ENCODE measurements at places on chromosomes 13 and 19.

DNA sequence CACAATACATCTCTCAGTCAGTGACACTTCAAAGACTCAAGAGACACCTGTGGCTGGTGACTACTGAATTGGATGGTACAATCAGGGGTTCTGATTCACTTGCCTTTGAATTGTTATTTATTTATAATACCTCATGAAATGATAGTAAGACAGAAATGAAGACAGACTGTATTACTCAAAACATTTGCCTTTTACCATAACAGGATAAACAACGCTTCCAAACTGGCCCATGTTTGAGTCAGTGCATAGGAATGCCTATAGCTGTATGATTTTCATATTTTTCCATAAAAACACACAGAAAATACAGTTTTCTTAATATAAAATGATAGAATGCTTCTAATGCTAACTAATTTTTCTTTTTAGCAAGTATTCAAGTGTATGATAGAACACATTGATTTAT is 59.5 kb upstream of the FGF14 start:
- DNase-seq = no peak

DNA sequence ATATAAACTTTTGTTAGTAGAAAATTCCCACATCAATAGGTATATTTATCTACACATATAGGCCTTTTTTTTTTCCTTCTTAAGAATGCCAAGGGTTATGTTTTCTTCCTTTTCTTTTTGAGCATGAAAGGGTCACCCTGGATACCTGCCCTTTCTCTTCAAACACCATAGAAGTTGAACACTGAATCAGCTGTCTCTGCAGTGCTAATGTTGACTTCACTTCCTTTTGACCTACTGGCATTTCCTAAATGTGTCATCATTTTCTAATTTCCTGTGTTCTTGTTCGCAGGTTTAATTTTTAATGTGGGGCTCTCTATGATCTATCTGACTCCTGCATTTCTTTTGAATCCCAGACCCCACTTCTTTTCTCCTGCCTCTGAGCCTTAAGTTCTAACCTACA is 532.0 kb downstream of the GPC6 start:
- no peak for DNase-seq

DNA sequence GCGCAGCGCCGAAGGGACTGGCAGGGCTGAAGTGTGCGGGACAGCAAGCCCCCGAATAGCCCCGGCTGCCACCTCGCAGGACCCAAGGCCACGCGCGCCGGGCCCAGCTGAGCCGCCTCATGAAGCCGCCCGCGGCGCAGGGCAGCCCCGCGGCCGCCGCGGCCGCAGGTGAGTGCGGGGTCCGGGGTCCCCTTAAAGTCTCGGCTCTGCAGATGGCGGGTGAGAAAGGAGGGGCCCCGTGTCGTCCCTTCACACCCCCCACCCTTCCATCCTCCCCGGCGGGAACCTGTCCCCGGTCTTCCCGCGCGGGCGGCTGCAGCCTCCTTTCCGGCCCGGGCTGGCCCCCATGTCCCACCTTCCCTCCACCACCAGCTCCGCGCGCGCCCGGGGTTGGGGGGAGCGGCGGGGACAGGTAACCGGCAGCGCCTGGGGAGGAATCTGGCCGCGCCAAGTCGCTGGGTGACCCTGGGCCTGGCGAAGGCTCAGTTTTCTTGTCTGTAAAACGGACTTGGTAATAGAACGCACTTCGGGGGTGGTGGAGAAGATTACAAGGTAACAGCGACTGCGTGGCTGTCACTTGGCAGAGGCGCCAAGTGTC is 338 bp downstream of the RGCC start:
- no peak for DNase-seq

- no peak for DNase-seq
These were observed 49.0 kb downstream of the SIPA1L3 start for GRCh38 chr19:37955986-37956385.

DNA sequence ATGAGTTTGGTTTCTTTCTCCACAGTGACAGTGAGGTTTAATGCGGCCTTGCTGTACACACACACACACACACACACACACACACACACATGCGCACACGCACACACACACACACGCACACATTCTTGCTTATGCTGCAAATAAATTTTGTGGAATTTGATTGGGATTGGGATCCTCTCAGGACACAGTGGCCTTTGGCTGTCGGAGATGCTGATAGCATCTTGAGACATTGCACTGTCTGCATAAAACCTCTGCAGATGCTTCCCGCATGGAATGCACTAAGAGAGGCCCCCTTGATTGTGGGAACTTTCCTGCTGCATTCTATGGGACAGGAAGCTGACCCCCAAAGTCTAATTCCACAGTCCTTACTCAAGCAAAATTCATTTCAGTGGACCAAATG is 145.6 kb downstream of the FLT1 start:
- DNase-seq = no peak

DNA sequence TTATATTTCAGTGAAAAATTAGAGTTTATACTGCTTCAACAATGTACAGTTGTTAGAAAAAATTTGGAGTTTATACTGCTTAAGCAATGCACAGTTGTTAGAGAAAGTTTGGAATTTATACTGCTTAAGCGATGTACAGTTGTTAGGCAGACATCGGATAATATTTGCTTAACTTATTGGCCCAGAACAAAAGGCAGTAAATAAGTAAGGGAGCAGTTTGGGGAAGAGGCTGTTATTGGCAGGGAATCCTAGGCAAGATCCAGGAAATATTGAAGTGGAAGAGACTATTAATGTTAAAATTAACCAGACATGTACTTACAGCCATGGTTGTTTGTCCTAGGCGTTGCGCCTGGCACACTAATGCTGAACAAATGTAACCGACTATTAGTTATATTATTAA is 166.9 kb downstream of the GPC5 start:
- no peak for DNase-seq

- DNase-seq = no peak
These were observed 117.6 kb upstream of the SPRY2 start for GRCh38 chr13:80458543-80458942.

DNA sequence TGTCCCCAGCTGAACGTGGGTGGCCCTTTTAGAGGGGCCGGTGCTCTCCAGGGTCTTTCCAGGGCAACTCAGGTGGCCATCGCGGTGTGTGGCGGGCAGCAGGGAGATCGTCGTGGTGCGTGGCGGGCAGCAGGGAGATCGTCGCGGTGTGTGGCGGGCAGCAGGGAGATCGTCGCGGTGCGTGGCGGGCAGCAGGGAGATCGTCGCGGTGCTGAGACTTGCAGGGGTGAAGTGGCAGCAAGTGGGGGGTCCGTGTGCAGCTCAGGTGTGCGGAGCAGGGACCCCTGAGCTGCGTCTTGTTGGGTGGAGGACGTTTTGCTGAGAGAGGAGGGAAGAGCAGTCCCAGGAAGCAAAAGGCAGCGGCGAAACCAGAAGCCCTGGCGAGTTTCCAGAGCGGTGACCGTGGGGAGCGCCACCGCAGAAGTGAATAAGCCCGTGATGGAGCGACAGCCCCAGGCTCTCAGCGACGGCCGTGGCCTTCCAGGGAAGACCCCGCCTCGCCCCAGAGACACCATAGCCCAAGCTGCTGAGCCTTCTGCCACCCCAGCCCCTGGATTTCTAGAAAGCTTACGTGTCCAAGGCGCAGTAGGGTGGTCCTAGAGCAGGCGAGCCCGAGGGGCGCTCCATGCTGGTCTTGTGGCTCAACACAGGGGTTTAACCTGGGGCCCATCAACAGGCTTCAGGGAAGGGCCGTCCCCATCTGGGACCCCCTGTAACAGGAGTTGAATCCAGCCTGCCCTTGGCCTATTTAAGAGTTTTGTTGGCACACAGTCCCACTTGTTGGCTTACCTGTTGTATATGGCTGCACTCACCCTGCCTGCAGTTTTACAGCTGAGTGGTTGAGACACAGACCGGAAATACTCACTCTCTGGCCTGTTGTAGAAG is 5.4 kb downstream of the NCLN start:
- no peak for DNase-seq

Measured in stimulated activated CD8-positive, alpha-beta memory T cell treated with anti-CD3 and anti-CD28 coated beads, Interleukin-7, amount 100 ng/mL, for 48 hours (primary cell).